ENCODE measurements at places on chromosomes 7 and 10.

DNA sequence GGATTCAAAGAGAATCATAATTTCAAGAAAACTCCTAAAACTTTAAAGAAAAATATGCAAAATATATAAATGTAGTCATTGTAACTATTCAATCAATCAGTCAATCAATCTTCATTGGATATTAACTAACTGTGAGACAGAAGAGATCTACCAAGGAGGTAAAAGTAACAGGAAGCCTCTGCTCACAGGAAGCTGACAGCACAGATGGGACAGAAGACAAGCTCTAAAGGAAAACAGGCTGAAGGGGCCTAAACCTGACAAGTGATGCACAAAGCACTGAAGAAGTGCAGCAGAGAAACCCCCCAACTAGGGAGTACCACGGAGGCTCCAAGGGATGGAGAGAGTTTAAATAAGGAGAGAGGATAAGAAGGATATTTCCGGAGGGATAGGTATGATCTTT, 173.0 kb downstream of the SKAP2 start:
- no peak for DNase-seq

GRCh38 chr7:2312267-2312929, 1.8 kb downstream of the SNX8 start:
- peak; percentile 4 for DNase-seq

GRCh38 chr7:85014936-85015660, 171.8 kb downstream of the SEMA3D start:
- peak; percentile 46 for DNase-seq

- no peak for DNase-seq
Measured at GRCh38 chr7:142381727-142382390, 124.0 kb upstream of the PRSS58 start.

GRCh38 chr10:124408357-124408756, 10.4 kb downstream of the OAT start:
- DNase-seq = no peak

DNA sequence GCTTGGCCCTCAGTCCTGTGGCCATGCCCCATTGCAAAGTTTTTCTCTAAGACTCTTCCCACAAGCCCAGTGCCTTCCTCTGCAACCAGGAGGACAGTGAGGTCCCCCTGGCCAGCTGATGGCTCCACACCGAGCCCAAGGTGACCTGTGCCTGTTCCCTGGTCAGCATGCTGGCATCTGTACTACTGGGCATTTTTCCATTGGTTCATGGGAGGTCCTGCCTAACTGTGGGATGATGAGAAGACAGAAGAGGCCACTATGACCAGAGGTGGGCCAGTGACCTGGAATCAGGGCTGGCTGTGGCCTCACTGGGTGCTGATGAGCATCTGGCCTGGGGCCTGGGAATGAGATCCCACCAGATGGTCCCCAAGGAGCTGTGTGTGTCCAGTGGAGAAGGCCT, 20.2 kb downstream of the CALML3 start:
- DNase-seq = no peak

- no peak for DNase-seq
Measured at GRCh38 chr10:5576780-5577624, 52.2 kb downstream of the CALML3 start.

Measured in D341Med (cell line).